ENCODE measurements at places on chromosomes 3 and 15.

GRCh38 chr3:39941931-39942330 lies 132.5 kb downstream of the MYRIP start:
- DNase-seq: no peak

DNA sequence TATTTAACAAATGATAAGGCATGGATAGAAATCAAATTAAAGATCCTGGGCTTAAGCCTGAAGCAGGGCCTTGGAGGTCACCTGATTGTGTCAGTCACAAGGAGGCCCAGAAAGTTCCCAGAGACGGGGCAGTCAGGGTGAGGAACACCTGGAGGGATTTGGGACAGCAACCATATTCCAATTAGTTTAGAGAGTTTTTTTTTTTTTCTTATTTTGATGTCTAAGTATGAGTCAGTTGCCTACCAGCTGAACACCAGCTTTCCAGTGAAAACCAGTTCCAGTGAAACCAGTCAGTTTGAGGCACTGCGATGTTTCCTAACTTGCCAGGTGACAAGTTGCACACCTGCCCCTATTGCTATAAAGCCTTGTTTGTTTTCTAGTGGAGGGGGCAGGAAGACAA lies 350.7 kb upstream of the AZI2 start:
- DNase-seq: no peak

GRCh38 chr3:71721651-71722157 lies 3.5 kb downstream of the EIF4E3 start:
- no peak for DNase-seq

DNA sequence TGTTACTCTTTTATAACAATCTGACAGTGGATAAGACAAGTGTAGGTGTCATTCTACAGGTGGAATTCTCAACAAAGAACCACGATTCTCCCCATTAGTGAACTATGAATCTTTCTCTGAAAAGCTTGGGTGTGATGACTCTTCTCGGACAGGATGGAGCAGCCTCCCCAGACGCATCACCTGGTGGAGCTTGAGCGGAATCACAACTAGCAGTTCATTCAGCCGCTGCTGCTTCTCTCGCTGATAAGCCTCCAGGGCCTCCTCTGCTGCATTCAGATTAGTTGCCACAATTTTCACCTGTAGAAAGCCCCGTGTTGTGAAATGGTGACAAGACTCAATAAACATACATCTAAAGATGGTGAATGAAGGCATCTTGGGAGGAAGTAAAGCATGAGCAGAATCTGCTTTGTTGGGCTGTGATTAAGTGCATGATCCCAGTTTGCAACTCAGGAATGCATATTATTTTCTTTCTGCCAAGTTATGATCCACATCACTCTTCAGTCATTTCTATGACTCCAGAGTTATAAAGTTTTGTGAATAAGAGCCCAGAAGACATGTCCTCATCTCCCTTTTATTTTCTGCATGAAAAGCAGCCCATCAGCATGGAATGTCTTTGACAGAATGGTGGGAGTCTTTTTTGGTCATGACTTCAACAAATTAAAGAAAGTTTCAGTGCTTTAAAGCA lies 93.6 kb downstream of the BOC start:
- no peak for DNase-seq

DNA sequence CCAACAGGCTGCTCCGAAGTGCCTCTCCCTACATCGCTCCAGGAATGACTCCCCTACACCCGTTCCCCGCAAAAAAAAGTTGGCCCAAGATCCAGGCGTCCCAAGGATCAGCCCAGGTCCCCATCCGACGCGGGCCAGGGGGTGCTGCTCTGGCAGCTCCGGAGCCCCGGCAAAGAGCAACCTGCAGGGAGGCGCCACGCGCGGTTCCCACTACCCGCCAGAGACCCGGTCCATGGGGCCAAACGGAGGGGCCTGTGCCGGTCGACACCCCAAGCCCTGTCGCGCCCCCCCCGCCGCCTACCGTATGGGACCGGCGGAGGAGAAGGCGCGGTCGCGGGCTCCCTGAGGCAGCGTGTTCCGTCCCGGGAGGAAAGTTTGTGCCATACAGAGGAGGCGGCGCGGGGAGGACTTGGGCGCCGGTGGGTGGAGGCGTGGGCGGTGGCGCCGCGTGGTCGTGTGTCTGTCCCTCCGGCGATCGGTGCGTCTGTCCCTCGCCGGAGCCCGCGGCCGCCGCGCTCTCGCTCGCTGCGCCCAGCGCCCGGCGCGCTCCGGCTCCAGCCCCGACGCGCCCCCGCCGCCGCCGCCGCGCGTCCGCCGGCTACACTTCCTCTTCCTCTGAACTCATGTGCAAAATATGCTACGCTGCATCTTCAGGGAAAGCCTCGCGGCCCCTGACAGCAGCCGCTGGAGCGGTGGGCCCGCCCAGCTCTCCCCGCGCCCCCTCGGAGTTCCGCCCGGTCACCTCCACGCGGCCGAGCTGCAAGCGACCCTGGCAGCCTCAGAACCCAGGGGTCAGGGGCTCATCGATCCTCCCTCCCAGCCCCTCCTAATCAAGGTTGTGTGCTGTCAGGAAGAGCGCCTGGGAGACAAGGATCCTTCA lies at the start of gene RFTN1:
TSS of gene RFTN1 (minus strand) at position 559 of the 880 bp plus-strand sequence. CDS start 19,830 bp downstream, outside the sequence.
- peak; percentile 26 for DNase-seq

DNA sequence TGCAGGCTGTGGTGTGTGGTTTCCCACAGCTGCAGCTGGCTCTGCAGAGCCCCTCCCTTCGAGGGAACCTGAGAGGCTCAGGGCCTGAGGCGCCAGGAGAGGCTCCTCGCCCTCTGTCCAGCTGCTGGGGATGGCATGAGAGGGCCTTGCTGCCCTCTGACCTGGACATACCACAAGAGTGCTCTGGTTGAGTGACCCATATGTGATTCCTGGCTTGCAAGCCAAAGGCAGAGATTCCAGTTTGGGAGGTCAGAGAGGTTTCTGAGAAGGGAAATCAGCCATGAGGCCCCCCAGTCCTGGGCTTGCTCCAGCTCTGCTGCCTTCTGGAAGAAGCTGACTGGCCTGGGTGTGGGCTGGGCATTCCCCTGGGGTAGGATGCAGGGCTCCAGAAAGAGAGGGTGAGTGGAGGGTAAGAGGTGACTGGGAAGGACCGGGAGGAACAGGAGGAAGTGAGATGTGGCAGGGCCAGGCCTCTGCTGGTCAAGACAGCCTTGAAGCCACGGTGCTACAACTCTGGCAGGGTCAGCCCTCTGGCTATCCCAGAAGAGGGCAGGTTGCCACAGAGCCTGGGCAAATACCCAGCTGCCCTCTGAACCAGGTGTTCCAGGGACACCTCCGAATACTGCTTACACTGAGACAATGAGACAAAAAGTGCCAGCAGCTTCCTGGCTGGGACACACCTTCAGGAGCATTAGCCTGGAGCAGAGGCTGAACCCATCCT lies 16.0 kb upstream of the SRP14 start:
- DNase-seq: no peak

GRCh38 chr3:69890084-69890483 lies 109.4 kb upstream of the SAMMSON start:
- DNase-seq: no peak

- DNase-seq: no peak
Measured at GRCh38 chr3:143203848-143204247, 84.3 kb downstream of the CHST2 start.

DNA sequence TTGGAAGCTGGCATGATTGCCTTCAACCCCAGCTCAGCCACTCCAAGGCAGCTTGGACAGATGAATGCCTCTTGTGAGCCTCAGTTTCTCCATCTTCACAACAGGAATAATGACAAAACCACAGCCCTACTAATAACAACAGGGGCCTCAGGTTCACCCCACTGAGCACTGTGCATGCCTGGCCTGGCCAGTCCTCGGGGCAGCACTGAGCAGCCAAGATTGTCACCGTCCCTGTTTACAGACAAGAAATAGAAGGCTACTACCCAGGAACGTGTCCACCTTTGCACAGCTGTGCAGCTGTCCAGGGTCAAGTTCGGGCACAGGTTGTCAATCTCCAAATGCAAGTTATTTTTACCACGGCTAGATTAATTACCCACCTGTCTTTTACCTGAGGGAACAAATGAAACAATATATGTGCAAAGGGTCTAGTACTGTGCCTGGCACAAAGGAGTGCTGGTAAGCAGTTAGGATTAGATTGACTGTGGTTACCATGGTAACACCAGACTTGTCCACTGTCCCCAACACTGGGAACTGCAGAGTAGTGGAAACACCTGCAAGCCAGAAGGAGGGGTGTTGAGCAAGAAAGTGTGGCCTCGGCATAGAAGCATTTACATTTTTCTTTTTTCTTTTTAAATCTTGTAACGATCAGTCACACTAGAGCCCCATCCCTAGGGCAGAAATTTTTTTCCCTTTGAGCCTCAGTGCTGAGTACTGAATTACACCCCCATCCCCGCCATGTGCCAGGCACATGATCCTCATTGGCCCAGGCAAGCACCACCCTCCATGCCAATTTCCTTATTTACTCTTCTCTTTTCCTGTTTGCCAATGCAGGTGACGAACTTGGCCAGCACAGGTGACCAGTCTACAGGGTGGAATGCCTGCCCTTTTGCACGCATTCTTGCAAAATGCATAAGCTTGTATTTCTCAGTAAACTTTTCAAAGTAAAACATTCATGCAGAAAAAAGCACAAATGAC lies 66.3 kb upstream of the SLC6A6 start:
- no peak for DNase-seq

GRCh38 chr3:110743202-110743601 lies 328.4 kb upstream of the NECTIN3 start:
- DNase-seq: no peak

GRCh38 chr15:29613951-29614382 lies 208.3 kb downstream of the TJP1 start:
- DNase-seq: no peak

GRCh38 chr15:71280206-71280605 lies 164.9 kb downstream of the THSD4 start:
- no peak for DNase-seq

DNA sequence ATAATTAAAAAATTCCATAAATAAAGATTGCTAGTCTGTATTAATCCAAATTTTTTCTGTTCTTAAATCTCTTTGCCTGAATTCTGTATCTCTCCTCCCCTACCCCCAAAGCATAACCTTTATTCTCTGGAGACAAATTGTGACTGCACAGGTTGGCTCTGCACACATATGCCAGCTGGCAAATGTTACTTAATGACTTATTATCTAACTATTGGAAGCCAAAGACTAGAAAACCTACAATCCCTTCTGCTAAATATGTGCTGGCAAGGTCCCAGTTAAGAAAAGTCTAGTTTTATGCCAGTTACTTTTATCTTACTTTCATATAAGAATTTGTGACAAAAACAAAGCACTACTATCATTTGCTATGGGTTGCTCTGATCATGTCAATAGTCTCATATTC lies 569.3 kb downstream of the MECOM start:
- no peak for DNase-seq

DNA sequence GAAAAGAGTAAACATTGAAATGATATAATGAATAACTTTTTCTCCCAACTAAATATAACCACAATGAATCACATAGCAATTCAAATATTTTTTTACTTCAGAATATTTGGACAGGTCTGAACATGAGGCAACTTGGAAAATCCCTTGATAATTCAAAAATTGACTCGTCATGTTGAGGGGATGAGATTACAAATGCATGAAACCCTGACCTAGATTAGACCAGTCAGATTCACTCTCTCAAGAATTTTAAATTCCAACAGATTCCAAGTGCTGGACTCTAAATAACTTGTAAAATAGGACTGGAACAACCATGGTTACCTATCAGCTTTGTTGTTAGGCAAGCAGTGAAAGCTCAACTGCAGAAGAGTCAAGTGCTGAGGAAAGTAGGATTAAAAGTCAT lies 317.5 kb downstream of the GBE1 start:
- DNase-seq: no peak

DNA sequence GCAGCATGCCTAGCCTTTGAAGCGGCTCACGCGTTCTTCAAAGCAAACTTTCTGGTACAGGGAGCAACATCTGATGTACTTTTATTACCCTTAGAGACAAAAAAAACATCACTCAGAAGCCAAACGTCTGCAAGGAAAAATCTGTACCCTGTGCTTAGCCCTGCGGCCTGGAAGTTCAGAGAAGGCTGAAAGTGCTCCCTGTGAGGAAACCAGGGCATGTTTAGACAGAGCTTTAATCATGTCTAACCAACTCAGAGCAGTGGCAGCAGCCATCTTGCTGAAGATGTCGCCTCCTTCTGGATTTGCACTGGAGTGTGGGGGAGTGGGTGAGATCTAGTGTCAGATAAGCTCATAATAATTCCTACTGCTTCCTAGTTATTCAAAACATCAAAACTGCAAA lies 170.4 kb downstream of the P3H2 start:
- no peak for DNase-seq

- DNase-seq: no peak
Measured at GRCh38 chr3:66858656-66859381, 139.3 kb upstream of the KBTBD8 start.

- no peak for DNase-seq
Measured at GRCh38 chr15:31387092-31387478, 60.5 kb downstream of the KLF13 start.

DNA sequence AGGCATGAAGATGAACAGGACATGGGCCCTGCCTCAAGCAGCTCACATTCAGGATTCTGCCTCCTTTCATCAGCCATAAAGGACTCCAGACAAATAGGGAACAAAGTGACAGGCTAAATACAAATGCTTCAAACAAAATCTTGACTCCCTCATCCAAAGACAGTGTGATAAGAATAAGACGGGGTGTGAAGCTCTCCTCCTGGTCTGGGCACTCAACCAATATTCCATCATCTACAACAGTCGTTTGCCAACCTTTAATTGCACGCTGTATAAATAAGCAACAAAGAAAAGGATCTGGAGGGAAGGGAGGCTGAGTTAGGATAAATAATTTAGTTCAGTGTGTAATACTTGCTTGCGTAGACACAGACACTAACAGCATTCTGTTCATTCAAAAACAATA lies 5.4 kb downstream of the CCDC54 start:
- DNase-seq: no peak

- no peak for DNase-seq
Measured at GRCh38 chr15:94674296-94674695, 442.9 kb downstream of the MCTP2 start.

- DNase-seq: no peak
Measured at GRCh38 chr3:144963810-144964209, 992.2 kb downstream of the DIPK2A start.

DNA sequence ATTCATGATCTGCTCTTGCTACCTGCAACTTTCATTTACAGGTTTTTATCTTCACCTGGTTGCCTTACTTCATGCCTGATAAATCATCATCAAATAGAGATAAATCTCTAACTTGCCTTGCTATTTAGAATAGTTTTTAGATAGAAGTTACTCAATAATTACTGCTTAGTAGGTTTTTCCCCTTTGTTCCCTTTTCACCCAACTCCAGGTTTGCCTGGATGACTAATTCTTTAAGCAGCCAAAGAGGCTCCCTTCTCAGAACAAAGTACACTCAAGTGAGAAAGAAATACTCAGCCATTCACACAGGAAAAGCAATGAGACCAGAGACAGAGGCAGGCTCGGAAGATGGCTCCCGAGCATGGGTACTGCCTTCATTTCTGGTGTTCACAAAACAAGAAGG lies 268.1 kb upstream of the CRBN start:
- no peak for DNase-seq

- DNase-seq: no peak
Measured at GRCh38 chr3:65616563-65616962, 422.2 kb downstream of the MAGI1 start.

DNA sequence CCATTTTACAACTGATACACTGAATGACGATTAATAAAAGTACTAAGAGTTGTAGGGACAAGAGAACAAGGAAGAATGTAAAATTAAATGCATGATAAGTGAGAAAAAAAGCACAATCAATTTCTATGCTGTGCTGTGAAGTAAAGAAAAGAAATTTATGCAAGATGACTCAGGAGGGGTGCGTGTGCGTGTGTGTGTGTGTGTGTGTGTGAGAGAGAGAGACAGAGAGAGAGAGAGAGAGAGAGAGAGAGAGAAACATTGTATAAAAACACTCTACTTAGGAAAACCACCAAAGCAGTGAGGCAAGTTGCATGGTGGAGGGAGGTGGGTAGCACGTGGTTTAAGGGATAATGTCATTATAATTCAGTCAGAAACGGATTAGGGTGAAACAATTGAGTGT lies 580.8 kb upstream of the ALCAM start:
- no peak for DNase-seq

All from central memory CD8-positive, alpha-beta T cell (primary cell).